ENCODE measurements at places on chromosomes 7 and 10.

DNA sequence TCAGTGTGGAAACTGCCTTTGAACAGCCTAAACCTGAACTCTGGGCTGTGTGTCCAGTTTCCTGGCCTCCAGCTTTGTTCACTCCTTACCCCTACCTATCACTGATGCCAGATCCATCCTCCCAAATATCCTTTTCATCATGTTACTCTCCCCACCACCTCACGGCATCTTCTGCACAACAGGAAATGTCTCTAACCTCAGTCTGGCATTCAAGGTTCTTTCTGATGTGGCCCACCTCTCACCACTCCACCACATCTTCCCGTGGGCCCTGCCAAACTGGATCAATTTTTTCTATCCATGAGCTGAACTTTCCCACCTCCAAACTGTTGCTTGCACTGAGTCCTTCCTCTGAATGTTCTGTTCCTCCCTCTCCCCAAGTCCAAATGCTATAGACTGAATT lies 35.8 kb upstream of the MAP3K8 start:
- DNase-seq, result no peak

- DNase-seq, result peak; percentile 83
Observed at GRCh38 chr7:30134611-30135300, at the start of gene MTURN. MTURN (plus strand) TSS chr7:30134986; CDS start chr7:30135137, 151 bp downstream.

- DNase-seq, result no peak
Observed at GRCh38 chr10:129544205-129545202, 77.5 kb downstream of the MGMT start.

DNA sequence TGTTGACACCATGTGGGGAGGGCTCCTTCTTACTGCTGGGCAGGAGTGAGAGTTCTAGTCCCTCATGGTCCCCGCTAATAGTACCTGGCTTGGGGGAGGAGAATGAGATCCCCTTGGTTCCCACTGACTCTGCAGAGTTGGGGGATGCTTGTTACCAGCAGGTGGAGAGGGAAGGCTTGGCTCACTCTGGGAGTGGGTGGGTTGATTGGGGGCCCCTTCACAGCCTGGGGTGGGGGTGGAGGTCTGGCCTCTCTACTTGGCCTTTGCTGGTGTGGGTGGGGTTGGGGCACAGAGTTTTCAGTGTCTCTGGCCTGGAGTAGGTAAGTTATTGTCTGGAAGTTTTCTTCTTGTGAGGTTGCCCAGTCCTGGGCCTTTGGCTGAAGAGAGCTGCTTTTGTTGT lies 31.9 kb downstream of the ADCY1 start:
- no peak for DNase-seq

DNA sequence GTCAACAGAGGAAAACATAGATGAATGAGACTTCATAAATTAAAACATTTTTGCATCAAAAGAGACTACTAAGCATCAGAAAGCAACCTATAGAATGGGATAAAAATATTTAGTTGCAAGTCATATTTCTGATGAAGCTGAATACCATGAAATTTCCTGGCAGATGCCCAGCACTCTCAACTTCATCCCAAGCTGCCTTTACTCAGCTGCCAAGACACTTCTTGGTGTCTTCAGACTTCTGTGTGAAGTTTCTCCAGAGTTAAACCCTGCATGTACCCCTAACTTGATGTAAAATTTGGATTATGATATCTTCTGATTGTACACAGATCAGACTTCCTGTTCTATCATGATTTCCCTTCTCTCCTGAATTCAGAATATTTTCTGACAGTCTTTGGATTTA lies 73.2 kb downstream of the AKR1C4 start:
- DNase-seq, result no peak

DNA sequence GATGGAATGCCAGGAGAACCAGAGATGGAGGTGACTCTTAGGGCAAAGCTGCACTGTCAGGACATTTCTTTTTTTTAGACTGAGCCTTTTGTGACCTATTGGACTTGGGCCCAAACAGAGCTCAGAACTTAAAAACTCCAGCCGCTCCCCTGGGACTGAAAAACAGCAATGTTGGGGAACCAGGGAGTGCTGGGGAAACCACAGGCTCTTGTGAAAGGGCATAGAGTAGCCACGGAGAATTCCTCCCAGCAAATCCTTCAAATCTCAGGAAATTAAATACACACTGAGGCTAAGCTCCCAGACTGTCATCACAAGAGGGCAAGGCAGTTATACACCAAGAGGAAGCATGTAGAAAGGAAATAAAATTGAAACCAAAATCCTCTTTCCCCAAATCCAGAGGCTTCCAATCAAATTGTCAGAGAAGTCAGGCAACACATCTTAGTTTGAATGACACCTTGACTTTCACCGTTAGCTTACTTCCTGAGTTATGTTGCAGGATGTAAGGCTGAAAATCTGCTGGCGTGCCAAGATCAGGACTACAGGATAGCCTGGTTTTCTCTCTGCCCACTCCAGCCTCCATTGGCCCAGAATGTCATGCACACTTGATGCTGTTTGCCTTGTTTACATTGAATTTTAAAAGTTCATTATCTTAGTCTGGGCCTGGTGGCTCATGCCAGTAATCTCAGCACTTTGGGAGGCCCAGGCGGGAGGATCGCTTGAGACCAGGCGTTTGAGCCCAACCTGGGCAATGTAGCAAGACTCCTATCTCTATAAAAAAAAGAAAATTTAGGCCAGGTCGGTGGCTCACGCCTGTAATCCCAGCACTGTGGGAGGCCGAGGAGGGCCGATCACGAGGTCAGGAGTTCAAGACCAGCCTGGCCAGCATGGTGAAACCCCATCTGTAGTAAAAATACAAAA lies 2.6 kb upstream of the RFC2 start:
- no peak for DNase-seq

DNA sequence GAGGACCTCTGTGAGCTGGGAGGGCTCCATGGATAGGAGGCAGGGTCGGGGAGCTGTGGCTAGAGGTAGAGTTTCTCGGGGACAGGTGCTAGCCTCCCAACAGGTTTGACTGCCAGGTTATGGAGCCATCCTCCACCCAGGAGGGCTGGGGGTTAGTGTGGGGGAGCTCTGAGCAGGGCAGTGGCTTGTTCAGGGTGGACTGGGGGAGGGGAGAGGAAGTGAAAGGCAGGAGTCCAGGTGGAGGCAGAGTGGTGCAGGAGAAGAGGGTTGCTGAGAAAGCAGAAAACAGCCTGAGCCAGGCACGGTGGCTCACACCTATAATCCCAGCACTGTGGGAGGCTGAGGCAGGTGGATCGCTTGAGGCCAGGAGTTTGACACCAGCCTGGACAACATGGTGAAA lies 40.5 kb upstream of the HSPB1 start:
- no peak for DNase-seq

GRCh38 chr7:25359471-25360059 lies 131.3 kb upstream of the NPVF start:
- DNase-seq, result peak; percentile 4

DNA sequence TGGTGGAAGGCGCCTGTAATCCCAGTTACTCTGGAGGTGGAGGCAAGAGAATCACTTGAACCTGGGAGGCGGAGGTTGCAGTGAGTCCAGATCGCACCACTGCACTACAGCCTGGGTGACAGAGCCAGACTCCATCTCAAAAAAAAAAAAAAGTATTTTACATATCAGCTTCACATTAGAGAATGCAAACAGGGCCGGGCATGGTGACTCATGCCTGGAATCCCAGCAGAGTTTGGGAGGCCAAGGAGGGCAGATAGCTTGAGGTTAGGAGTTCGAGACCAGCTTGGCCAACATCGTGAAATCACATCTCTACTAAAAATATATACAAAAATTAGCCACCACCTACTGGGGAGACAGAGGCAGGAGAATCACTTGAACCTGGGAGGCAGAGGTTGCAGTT lies 31.6 kb downstream of the USP54 start:
- no peak for DNase-seq

GRCh38 chr7:2358968-2359527 lies 4.4 kb downstream of the EIF3B start:
- no peak for DNase-seq

DNA sequence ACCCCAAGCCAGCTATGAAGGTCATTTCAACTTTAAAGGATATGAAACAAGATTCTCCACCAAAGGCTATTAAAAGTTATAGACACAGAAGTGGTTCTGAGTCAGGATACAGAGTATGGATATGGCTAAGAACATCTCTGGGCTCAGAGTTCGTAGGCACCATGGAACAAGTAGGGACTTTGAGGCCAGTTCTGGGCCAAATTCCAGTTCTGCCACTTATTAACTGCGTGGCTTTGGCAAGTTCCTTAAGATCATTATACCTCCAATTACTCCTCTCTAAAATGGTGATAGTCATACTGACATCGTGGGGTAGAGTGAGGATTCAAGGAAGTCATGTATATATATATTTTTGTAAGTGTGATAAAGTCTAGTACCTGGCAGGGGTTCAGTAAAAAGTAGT lies 105.8 kb upstream of the NFE2L3 start:
- no peak for DNase-seq

- no peak for DNase-seq
Observed at GRCh38 chr7:39336442-39336841, 229.8 kb upstream of the YAE1 start.

- DNase-seq, result no peak
Observed at GRCh38 chr7:25979605-25980004, 172.4 kb upstream of the NFE2L3 start.

DNA sequence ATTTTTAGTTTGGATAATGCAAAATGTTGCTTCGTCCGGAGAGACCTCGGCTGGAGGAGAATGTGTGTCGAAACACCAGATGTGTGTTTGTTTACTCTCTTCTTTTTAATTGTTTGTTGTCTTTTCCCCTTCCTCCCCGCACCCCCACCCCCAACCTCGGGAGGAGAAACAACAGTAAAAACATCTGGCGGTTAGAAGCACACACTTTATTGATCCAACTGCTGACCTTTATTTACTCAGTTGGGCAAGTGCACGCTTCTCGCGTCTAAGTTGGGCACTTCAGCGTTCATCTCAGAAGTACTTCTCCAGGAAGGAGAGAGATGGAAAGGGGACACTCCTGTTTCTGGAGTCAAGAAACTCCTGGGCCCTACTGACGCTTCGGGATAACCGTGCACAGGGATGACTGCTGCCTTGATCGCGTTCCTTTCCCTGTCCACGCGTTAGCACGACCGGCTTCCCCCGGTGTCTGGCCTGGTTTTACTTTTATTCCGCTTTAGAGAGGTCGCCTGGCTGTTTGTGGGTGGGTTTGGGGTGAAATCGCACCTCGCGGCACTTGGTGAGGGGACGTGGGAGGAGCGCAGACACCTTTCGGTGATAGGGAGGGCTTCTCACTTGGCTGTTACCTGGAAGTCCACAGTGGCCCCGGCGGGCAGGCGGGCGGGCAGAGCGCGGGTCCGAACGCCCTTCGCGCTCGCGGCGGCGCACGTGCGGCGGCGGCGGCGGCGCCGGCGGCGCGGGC lies 168.3 kb upstream of the PPP1R3A start:
- DNase-seq, result peak; percentile 70

- DNase-seq, result no peak
Observed at GRCh38 chr10:20963056-20963455, 65.9 kb upstream of the NEBL start.

GRCh38 chr10:46216003-46216634 lies 70.7 kb upstream of the ANTXRL start:
- no peak for DNase-seq

GRCh38 chr10:71374481-71375233 lies 22.1 kb upstream of the CDH23 start:
- no peak for DNase-seq

GRCh38 chr10:49652421-49653272 lies 26.8 kb upstream of the C10orf53 start:
- no peak for DNase-seq

- peak; percentile 26 for DNase-seq
Observed at GRCh38 chr7:77734659-77735421, 38.6 kb downstream of the RSBN1L start.

- no peak for DNase-seq
Observed at GRCh38 chr10:42962902-42963231, 114.0 kb upstream of the RET start.

DNA sequence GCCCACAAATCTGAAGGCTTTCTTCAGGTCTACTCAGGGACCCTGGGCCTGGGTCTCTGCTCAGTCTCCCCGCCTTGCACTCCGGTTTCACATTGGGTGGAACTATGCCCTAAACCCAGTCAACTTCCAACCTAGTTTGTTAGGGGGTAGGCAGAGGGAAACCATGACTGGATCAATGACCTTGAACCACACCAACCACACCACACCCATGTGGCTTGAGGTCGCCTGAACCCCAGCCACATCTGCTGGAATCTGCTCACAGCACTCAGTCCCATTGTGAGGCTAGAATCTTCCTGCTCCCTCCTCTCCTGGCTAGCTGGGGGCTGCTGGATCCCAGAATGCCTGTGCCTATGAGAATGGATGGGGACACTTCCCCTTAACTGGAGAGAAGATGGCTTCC lies 17.9 kb downstream of the RFC2 start:
- no peak for DNase-seq

- DNase-seq, result no peak
Observed at GRCh38 chr7:88452646-88453045, 146.0 kb upstream of the STEAP4 start.

DNA sequence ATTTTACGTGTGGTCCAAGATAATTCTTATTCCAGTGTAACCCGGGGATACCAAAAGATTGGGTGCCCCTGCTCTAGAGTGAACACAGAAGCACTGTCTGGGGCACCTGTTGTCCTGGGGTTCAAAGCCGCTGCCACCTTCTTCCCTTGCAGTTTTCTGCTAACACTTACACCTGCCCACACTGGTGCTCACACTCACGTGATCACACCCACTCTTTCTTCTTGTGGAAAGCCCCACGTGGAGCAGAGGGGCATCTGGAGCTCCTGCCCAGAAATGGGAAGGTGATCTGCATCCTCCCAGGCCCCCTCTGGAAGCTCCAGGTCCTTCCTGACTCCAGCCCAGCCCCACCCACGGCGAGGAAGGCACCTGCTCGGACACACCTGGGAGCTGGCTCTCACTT lies 42.9 kb downstream of the PTPRN2 start:
- DNase-seq, result no peak

DNA sequence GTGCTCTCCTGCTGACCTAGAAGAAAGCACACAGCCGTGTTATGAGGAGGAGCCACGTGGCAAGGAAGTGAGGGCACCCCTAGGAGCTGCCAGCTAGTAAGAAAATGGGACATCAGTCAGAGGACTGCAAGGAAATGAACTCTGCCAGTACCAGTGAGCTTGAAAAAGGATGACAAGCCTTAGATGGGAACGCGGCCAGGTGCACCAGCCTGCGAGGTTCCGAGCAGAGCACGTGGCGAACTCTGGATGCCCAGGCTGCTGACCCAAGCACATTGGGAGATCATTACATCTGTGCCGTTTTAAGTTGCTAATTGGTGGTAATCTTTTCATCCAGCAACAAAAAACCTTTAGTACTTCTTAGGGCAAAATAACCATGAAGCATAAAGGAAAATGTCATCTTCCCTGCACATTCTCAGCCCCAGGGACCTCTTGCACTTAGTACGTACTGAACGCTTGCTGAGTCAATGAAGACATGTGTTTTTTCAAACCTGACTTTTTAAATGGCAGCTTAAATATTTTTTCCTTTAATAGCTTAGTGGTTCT lies 69.4 kb downstream of the AMZ1 start:
- peak; percentile 66 for DNase-seq

DNA sequence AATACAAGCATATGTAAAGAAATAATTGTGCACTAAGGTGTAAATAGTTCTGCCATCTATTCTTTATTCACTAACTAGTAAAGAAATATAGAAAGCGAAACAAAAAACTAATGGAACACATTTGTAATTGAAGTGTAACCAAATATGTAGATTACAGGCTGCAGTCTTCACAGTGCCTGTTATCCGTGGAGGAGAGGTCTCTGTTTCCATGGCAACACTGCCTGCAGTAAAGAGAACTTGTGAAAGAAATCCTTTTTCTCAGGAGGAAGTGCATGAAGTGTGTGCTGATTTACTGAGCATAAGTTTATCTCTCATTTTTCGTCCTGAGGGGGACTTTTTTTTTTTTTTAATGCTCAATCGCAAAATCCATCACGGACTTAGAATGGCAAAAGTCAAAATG lies 102.5 kb downstream of the APBB1IP start:
- no peak for DNase-seq

Data from lung microvascular endothelial cell (primary cell).